ENCODE measurements at places on chromosomes 6 and 20.

- DNase-seq: no peak
Observed at GRCh38 chr6:85482206-85482904, 32.5 kb downstream of the NT5E start.

DNA sequence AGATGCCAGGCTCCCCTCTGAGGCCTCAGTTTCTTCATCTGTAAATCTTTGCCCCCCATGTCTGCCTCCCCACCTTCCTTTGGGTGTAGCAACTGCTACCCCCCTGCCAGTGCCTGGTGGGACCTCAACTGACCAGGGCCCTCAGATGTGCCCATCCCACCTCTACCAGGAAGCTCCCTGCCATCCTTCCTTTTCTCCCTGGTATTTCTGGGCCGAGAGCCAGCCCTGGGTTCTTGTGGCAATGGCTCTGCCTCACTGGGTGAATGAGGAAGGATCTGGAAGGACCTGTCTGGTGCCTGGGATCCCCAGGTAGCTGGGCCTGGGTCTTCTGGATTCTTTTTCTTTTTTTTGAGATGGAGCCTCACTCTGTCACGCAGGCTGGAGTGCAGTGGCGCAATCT, 141.1 kb upstream of the RNF24 start:
- DNase-seq: no peak

DNA sequence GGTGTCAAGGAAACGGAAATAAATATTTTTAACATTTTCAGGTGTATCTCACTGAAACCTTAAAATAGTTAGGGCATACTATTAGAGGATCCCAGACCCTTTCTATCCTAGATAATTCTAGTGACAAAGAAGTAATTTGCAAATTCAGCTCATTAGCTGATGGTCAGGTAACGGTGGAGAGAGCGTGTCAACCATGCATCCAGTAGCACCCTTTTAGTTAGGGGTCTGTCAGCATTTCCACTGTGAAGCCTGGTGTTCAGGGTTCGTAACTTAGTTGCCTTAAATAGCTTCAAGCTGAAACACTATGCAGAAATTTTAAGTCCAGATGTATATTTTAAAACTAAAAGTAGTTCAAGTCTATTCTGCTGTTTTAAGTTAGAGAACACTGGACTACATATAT, 48.5 kb upstream of the SUPT3H start:
- no peak for DNase-seq

DNA sequence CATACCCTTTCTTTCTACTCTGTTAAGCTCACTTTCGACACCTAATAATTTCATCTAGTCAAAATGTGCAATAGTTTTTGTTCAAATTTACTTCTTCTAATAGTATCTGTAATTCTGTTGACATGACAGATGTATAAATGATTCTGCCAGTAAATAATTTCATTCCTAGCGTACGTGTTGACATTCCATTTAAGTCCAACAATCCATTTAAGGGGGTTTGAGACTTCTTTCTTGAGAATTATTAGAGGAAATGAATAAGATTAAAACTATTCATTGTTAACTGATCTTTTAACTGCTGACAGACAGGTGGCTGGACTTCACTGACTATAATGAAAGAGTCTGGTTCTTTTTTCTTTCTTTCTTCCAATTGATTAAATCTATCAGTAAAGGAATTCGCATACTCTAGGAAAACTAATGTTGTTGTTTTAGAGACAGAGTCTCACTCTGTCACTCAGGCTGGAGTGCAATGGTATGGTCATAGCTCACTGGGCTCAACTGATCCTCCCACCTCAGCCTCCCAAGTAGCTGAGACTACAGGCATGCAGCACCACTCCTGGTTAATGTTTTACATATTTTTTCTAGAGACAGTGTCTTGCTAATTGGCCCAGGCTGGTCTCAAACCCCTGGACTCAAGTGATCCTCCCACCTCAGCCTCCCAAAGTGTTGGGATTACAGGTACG, 55.9 kb downstream of the MAP3K5 start:
- no peak for DNase-seq

GRCh38 chr6:118558464-118559217, 10.5 kb downstream of the PLN start:
- no peak for DNase-seq

DNA sequence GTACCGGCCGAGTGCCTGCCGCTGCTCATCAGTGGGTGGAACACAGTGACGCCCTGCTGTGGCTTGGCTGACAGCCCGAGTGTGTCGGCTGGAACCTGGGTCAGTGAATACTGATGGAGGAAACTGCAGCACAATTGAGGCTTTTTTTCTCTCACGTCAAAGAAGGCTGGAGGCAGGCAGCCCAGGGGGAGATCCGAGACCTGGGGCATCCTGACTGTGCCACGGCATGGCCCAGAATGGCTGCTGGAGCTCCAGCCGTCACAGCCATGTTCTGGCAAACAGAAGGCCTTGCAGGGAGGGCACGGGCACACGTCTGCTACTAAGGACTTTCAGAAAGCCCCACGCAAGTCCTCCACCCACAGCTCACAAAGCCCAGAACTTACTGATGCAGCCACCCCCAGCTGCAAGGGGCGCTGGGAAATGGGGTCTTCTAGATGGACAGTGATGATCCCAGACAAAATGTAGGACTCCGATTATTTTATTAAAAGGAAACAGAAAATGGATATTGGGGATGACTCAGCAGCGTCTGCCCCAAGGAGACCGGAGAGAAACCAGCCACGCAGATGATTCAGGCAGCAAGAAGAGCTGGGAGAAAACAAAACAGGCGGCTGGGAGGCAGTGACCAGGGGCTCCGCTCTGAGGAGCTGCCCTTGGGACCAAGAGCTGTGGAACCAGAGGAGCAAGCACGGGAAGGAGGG, 140.0 kb downstream of the TAF4 start:
- DNase-seq: no peak

- no peak for DNase-seq
Observed at GRCh38 chr6:149354009-149354408, 36.5 kb downstream of the TAB2 start.

DNA sequence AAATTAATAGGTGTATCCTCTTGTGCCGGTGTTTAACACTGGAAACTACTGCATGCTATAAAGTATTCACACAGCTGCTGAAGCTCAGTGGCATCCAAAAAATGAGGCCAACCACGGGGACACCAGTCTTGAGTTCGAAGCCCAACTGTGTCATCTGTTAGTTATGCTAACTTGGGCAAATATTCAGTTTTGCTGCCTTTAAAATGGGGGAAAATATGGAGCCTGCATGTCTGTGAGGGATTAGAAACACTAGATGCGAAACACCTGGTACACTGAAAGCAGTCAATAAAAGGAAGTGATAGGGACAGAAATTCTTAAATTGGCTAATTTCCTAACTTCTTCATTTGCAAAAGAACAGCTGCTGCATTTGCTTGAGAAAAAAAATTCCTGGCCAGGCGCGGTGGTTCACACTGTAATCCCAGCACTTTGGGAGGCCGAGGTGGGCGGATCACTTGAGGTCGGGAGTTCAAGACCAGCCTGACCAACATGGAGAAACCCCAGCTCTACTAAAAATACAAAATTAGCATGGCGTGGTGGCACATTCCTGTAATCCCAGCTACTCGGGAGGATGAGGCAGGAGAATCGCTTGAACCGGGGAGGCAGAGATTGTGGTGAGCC, 36.6 kb upstream of the MLIP start:
- no peak for DNase-seq

DNA sequence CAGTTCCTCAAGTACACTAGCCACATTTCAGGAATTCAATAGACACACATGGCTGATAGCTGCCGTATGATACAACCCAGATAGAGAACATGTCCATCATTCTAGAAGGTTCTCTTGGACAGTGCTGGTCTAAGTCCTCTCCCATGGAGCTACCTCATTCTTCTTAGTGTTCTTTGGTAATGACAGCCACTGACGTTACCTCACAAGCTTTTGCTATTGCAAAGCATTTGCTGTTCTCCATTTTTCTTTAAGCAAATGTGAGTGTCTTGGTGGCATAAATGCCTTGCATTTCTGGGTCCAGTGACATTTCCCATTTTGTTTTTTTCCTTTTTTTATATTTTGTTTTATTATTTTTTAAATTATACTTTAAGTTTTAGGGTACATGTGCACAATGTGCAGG, 8.3 kb upstream of the CEBPB start:
- no peak for DNase-seq

DNA sequence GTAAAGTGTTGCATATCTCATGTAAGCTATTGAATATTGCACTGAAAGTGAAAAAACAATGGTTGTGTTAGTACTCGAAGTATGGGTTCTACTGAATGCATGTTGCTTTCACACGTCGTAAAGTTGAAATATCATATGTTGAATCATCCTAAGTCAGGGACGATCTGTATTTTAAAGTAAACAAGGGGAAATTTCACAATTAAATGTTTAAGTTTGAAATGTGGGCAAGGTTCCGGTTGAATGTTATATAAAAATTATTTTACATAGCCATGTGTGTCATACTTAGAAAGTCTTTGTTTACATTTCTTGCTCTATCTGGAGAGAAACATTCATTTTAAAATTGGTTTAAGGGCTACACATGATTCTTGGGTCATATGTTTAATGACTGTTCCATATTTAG, 76.8 kb downstream of the AKAP7 start:
- no peak for DNase-seq

DNA sequence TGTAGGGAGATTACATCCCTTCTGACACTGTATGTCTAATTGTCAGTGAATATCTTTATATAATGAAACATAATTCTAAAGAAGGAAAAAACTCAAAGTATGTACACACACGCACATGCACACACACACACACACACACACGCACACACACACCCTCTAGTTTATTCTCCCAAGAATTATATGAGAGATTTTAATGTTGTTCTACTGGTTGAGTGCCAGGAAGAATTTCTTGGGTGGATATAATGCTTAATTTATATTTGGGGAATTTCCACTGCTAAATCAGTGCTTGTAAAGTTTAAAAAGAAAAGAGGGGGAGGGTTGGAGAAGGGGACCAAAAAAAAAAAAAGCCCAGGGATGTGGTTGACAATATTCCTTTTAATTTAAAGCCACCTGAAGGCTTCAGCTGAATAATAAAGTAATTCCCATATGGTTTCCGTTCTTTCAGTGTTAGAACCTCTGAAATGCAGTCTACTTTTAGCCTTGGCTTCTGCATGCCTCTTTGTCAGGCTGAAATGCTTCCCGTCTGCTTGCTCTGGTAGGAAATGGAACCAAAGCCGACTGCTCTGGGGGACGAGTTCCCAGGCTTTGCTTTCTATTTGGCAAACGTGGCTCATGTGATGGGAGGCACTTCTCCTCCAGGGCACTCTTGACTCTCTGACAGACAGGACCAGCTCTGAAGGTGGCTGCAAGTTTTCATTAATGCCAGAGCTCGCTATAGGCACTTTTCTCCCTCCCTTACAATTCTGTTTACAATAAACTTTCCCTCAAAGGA, 225.4 kb downstream of the PRL start:
- no peak for DNase-seq

- no peak for DNase-seq
Observed at GRCh38 chr6:19033683-19034082, 646.5 kb downstream of the RNF144B start.

DNA sequence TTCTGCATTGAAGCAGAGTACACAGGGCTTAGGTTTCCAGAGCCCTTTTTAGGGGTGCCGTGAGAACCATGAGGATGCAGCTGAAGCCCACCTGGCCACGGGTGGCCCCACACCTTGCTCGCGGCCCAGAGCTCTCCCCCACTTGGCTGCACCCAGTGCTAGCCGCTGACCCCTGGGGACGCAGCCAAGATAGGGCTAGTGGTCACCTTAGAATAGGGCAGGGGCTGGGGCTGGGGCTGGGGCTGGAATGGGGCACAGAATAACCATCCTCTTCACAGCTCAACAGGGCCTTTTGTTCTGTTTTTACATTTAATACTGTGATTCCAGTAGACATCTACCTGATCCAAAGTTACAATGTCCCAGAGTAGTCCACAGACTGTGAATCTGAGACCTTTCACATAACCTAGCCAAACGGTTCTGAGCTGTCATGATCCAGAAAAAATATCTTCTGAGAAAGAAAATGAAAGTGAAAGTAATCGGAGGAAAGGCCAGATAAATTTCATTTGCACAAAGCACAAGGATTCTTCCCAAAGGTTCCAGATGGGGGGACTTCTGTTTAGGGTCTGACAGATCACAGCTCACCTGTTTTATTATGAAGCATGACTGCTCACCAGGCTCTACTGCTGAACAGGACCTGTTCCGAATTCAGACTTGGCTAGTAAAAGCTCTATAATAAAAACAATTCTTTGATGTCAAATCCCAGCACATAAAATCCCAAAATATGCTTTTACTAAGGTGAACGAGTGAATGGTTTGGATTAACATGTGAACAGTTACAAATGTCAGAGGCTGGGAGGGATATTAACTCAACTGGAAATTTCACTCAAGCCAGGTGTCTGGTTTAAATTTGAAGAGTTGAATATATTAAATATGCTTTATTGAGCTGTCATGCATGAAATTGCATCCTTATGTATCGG, 401.9 kb downstream of the THBS2 start:
- DNase-seq: no peak

GRCh38 chr6:132275066-132275970, 126.0 kb downstream of the MOXD1 start:
- no peak for DNase-seq

DNA sequence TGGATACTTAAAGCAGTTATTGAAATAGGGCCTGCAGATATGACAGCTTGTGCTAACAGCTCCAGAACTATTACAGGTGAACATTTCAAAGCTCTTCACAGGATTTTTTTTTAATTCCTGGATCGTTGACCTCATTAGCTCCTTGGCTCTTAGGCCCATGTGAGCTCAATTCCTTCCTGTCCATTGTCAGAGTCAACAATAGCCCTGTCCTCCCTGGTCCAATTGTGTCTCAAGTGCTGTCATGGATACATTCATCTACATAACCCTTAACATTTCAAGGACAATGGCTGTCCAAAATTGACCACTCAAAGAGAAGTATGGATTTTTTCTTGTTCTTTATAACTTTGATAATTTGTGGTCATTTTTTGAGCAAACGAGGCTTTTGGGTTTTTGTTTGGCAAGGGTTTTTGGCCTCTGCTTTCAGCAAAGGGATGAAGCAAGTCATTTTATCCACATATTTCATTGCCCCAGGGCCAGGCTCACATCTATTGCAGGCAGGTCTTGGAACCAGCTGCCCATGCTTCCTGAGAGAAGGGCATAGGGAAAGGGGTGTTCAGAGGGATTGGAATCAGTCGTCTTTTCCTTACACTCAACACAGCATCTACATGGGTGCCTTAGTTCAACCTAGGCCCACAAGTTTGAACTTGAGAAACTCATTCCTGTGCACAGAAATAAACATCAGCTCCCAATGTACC, 282.1 kb downstream of the TPBG start:
- DNase-seq: no peak

GRCh38 chr6:131379948-131380347, 193.1 kb upstream of the ARG1 start:
- DNase-seq: no peak

- DNase-seq: no peak
Observed at GRCh38 chr6:135233686-135234491, 52.8 kb downstream of the MYB start.

- no peak for DNase-seq
Observed at GRCh38 chr6:81105998-81106397, 646.5 kb downstream of the TENT5A start.

GRCh38 chr6:21578523-21578922, 15.0 kb upstream of the SOX4 start:
- DNase-seq: no peak

GRCh38 chr20:40925829-40926510, 102.7 kb upstream of the TOP1 start:
- DNase-seq: no peak

All from NT2/D1 (cell line).